ENCODE measurements at places on chromosomes 6 and 20. TPM values are rescaled to one million over a fixed set of nuclear protein-coding genes. Genes with fewer than 3 reads are reported as not detected.

CEP43 gene
- 10.6 TPM for total RNA-seq

TSHZ2 gene
- total RNA-seq, result under 0.01 TPM

PFDN4 gene
- total RNA-seq, result 93.5 TPM

CCN2 gene
- total RNA-seq, result 76.4 TPM

IP6K3 gene
- 7.9 TPM for total RNA-seq

HMGCLL1 gene
- 0.34 TPM for total RNA-seq

SUPT3H gene
- total RNA-seq, result 4.0 TPM

SMLR1 gene
- total RNA-seq, result not detected

PHACTR3 gene
- total RNA-seq, result not detected

TNFRSF6B gene
- 246 TPM for total RNA-seq

GABRR1 gene
- total RNA-seq, result not detected

BPIFB4 gene
- not detected for total RNA-seq

PTCRA gene
- not detected for total RNA-seq

LCA5 gene
- total RNA-seq, result 2.2 TPM

SLC12A5 gene
- not detected for total RNA-seq

CGA gene
- not detected for total RNA-seq

BFSP1 gene
- 2.7 TPM for total RNA-seq

PLCB4 gene
- 1.8 TPM for total RNA-seq

PPP1R11 gene
- 40.7 TPM for total RNA-seq
